ENCODE measurements at places on chromosomes 4 and X.

GRCh38 chrX:41127477-41128192 lies 42.4 kb downstream of the USP9X start:
- DNase-seq, result no peak

DNA sequence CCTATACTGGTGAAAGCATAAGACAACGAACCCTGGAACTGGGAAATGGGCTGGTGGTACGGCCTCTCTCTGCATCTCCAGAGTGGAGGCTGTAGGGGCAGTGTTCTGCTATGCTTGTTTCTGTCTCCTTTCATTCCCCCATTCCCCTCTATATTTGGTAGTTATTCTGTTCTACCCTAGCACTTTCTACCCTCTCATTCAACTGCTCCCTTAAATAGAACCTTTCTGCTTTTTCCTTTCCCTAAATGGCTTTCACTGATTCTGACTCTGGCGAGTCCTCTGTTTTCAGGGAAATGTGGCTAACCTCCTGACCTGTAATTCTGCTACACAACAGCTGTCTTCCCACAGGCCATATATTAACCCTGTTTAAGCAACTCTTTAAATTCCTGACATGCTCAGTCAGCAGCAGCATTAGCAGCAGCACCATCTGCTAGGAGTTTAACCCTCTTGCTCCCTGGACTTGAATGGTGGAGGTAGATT lies 94.2 kb downstream of the CXCL13 start:
- peak; percentile 69 for DNase-seq

DNA sequence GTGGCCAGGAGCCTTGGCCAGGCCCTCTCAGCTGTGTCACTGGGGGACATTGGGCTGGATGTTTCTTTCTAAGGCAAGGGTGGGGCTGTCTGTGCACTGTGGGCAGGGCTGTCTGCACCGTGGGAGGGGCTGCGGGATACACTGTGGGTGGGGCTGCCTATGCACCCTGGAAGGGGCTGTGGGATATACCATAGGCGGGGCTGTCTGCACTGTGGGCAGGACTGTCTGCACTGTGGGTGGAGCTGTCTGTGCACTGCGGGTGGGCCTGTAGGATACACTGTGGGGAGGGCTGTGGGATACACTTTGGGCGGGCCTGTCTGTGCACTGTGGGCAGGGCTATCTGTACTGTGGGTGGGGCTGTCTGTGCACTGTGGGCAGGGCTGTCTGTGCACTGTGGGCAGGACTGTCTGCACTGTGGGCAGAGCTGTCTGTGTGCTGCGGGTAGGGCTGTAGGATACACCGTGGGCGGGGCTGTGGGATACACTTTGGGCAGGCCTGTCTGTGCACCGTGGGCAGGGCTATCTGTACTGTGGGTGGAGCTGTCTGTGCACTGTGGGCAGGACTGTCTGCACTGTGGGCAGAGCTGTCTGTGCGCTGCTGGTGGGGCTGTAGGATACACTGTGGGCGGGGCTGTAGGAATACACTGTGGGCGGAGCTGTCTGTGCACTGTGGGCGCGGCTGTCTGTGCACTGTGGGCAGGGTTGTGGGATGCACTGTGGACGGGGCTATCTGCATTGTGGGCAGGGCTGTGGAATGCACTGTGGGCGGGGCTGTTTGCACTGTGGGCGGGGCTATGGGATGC lies 31.1 kb downstream of the ACOX3 start:
- no peak for DNase-seq

- DNase-seq, result no peak
These were observed 17.8 kb downstream of the WDR1 start for GRCh38 chr4:10098780-10099160.

DNA sequence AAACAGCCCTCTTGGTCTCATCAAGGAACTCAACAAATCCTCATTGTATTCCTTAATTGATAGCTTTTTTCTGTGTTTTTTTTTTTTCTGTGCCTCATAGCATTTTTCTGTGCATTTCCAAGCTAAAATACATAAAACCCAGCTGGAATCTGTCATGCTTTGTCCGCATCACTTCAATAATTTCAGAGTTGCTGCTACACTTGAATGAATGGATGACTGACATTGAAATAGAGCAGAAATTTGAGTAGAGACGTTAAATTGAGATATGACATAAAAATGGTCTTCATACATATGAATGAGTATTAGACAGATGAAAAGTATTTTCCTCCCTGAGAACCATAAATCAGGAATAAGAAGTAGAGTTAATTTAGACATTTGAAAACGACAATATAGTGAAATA lies 593.2 kb downstream of the TMA16 start:
- DNase-seq, result no peak

- DNase-seq, result no peak
These were observed 577.5 kb downstream of the IQCM start for GRCh38 chr4:149238097-149238496.

DNA sequence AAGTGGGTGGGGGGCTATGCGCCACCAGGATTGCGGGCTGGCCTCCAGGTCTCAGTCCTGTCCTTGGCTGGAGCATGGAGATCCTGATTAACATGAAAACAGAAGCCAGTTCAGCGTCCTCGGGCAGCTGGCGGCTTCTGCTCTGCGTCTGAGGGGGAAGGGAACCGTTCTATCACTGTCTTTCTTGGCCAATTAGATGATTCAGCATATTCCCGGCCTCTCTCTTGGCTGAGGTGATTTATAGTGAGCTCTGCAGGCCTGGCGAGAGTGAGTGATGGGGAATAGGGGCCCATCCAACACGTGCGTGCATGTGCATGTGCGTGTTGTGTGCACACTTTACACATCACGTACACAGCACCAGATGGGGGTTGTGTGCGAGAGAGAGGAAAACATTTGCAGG lies 145.8 kb upstream of the ATP6AP2 start:
- DNase-seq, result peak; percentile 78

GRCh38 chrX:19695884-19696283 lies 180.6 kb upstream of the MAP3K15 start:
- DNase-seq, result no peak

GRCh38 chr4:11223311-11223710 lies 205.4 kb downstream of the HS3ST1 start:
- peak; percentile 3 for DNase-seq

GRCh38 chrX:7334253-7334935 lies 186.4 kb upstream of the PUDP start:
- no peak for DNase-seq

GRCh38 chr4:24249972-24250371 lies 334.4 kb downstream of the DHX15 start:
- DNase-seq, result no peak

DNA sequence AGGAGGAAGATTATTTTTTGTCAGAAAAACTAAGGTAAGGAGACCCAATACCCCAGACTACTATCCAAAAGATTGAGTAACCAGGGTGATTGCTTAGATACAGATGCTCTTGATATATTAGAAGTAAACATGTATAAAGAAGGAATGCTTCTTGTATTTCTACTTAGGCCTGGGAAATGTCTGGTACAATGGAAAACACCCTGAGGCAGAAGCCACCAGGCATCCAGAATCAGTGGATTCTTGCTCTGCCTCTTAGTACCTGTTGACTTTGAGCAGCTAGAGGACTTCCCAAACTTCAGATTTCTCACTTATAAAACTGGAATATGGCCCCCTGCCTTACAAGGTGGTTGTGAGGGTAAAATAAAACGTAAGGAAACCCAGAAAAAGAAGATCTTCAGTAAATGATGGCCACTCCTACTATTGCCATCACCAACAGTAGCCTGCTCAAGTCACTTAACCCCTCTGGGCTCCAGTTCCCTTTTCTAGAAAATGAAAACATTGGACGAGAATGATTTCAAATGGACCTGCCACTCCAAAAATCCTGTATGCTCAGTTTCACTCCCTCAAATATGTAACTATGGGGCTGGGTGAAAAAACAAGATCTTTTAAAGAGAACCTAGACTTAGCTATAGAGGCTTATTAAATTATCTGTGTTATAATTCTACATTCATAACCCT lies 56.6 kb downstream of the AMELX start:
- no peak for DNase-seq

GRCh38 chr4:33062155-33062806 lies 2342.1 kb downstream of the PCDH7 start:
- DNase-seq, result no peak

GRCh38 chr4:87679449-87680169 lies 29.5 kb downstream of the DMP1 start:
- DNase-seq, result peak; percentile 55

DNA sequence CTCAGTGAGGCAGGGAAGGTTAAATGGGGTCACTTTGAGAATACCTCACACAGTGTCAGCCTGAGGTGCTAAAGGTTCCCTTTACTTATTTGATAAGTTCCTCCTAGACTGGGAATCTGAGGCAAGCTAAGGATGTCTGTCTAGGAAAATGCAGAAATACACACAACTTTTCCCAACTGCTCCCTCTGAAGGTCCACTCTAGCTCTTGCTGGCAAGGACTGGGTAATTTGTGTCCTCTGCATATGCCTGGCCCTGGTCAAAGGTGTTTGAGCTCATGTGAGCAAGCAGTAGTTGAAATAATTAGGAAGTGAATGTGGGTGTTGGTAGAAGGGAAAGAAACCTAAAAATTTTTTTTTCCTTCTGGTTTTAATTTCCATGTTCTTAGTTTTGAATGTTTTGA lies 21.3 kb downstream of the TXLNG start:
- DNase-seq, result no peak

GRCh38 chrX:66601522-66601921 lies 37.4 kb downstream of the EDA2R start:
- no peak for DNase-seq

DNA sequence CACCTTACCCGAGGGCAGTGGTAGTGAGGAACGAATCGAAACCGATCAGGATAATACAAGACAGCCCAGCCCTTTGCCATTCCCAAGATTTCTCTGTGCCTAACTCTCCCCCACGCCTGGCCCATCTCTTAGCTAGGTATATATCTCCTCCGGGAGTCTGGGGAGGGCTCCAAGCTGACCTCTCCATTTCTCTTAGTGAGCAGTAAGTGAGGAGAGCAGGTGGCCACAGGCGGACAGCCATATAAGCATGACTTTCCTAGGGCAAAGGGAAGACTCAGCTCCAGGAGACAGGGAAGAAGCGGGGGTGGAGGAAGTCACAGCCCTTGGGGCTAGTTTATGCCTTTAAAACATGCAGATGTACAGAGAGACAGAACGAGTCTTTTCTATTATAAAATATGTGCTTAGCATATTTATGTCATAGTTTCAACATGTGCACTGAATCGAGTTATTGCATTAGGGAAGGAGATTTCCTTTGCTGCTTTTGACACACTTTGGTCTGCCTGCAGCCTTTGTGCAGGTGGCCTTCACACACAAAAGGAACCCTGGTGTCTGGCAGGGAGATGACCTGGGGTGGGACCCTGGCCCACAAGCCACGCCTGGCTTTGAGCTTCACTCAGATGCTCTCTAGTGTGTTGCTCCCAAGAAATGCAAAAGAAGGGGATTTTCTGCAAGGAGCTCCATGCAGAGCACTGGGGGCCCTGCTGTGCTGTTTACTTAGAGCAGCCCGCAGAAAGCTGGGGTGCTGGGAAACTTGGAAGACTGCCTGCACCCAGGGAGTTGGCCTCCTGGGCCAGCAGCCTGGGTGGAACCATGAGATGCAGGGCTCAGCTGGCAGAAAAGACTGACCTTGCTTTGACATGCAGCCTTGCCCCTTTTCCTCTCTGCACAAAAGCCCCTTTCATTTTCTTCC lies 613.3 kb downstream of the BCOR start:
- DNase-seq, result no peak

GRCh38 chrX:28487818-28488217 lies 99.4 kb upstream of the IL1RAPL1 start:
- no peak for DNase-seq

GRCh38 chr4:47668810-47669408 lies 169.0 kb downstream of the CORIN start:
- DNase-seq, result peak; percentile 3

- no peak for DNase-seq
These were observed 9.5 kb upstream of the SFRP2 start for GRCh38 chr4:153798420-153798819.

GRCh38 chr4:61220556-61220955 lies 20.4 kb downstream of the ADGRL3 start:
- DNase-seq, result no peak

GRCh38 chrX:39502486-39502885 lies 595.3 kb downstream of the BCOR start:
- DNase-seq, result no peak

DNA sequence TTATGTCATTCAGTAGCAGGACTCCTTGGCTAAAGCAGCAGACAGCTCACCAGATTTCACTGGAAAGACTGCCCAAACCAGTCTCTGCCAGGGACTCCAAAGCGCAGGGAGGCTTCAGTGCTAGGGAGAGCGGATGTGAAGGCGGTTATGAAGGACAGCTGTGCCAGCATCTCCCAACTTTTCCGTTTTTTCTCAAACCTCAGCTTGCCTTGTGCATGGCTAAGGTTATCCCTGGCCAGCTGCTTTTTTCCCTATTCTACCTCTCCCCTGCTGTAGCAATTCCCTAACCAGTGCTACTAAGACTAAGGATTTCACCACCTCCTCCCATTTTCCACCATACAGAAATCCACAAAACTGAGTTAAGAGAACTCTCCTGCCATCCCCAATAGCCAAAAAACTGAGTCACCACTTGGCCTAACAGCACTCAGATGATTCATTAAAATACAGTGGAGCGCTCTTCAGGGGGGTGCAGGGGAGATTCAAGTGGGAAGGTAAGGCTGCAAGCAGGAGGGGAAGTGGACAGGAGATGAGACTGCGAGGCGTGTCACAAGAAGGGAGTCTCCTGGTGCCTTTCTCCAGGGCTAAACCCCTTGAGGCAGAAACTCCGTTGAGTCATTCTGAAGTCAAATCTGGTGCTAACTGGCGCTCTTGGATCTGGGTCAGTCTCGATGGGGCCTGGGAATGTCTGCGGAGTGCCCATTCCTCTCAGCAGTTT lies 90.7 kb downstream of the PALLD start:
- no peak for DNase-seq

GRCh38 chrX:37922928-37923327 lies 75.6 kb upstream of the DYNLT3 start:
- no peak for DNase-seq

- no peak for DNase-seq
These were observed 822.2 kb downstream of the RPA4 start for GRCh38 chrX:97705936-97706335.

DNA sequence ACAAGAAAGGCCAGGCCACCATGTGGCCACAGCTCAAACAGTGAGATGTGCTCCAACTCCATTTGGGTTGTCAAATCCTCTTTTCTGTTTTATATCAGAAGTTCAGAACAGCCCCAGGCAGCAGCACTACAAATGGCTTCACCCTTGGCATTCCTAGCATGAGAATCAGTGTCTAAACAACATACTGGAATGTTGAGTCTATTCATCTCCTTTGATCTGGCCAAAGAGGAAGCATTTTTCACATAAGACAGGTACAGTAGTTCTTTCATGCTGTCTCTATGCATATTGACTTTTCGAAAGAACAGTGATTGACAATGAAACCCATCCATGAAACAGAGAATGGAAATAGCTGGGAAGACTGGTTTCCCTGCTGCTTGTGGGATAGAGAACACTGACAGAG lies 289.5 kb downstream of the USP46 start:
- DNase-seq, result no peak

Data from NCI-H2171 treated with DMSO at 0.1 percent for 48 hours (cell line).